ENCODE measurements at places on chromosomes 6 and 20.
A peak's percentile ranks its signal among the peaks of the same experiment; 100 is the strongest.

DNA sequence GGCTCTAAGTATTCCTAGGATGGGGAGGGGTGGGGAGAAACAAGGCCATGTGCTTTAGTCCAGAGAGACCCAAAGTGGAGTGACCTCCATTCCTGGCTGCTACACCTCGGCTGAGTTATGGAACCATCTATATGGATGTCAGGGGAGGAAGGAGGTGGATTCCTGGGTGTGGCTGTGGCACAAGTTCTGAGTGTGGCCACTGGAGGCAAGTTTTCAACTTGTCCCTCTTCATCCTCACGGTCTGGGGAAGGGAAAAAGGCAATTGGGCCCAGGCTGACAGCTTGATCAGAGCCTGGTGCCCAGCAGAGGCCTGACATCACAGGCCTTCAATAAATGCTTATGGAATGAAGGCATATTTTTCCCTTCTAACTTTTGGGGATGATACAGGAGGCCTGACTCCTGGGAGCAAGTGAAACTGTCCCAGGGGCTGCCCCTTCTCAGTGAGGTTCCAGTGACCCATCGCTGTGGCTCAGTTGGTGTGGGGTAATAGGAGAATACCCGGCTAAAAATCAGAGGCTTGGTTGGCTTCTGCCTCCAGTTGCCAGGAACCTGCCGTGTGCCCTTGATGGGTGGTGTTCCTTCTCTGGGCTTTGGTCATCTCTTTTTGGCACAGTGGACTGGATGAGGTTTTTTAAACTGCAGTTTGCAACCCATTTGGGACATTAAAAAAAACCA is 1.8 kb upstream of the ITPR3 start:
- no peak for DNase-seq

GRCh38 chr6:3884007-3884745 is 35.0 kb downstream of the FAM50B start:
- peak; percentile 47 for DNase-seq

DNA sequence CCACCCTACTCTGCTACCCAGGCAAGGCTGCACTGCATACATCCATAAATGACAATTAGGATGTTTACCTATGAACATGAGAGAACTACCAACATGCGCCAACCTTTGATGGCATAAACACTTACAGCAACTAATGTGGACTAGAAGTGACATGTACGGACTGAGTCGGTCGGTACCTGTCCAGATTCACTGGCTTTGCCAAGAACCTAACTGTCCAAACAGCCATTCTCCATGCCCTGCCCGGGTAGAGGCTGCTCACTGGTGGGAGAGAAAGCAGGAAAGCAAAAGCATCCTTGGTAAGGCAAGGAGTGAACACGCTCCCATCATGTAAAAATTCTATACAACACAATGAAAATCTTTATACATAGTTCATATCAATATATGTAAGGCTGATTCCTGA is 30.0 kb downstream of the SYNDIG1 start:
- no peak for DNase-seq

DNA sequence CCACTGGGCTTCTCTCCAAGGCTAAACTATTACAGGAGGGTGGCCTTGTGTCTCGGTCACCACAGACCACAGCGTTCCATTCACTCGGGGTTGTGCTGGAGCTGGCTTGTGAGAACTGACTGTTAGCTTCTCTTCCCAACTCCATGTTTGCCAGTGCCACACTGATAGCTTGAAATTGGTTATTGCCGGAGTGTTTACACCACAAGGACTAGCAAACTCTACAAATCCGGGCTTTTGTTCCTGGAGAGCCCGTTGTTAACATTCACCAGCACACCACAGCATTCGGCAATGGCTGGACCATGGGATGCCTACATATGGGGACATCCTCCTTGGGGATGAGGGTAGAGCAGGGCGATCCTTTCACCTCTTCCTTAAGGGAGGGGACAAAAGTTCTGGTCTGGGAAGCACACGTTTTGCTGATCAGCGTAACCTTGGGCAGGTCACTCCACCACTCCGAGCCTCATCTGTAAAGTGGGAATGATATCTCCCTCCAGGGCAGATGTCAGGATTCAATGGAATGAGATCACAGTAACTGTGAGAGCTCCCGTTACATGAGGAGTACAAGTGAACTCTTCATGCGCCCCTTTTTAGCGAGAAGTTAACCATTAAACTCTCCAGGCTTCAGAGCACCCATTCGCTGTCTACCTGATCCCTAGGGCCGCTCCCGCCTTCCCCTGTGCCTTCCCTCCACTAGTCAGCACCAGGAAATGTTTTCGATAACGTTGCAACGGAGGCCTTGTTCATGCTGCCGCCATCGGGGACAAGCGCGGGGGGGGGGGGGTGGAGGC is 41.7 kb upstream of the TTPAL start:
- DNase-seq = no peak

DNA sequence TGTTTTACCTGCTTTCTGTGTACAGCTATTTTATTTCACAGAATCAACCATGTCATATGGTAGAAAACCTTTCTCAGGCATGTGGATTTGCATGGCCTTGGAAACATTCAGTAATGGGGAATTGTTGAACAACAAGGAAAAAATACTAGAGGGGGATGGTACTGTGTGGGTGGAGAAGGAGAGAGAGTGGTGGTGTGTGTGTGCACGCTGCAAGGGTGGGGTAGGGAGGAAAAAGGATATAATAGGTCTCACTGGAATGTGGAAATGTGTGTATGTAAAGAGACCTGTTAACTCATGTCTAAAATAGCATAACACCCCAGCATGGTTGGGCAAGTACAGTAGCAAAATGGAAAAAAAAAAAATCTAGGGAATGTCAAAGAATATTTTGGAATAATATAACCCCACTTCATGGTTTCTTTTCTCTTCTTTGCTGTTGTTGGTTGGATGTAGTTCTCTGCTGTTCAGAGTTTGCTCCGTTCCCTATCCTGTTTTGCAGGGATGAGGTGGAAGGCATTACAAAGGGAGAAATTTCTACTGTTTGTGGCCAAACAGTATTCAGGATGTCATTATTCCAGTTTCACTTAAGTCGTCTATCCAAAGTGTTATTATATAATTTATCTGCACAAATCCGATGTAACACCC is 93.9 kb upstream of the CITED2 start:
- DNase-seq = no peak

DNA sequence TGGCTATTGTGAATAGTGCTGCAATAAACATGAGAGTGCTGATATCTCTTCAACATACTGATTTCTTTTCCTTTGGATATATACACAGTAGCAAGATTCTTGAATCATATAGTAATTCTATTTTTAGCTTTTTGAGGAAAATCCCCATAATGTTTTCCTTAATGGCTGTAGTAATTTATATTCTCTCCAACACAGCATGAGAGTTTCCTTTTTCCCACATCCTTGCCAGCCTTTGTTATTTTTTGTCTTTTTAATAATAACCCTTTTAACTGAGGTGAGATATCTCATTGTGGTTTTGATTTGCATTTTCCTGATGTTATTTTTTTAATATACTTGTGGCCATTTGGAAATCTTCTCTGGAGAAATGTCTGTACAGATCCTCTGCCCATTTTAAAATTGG is 132.6 kb downstream of the PRL start:
- no peak for DNase-seq

GRCh38 chr6:32970413-32971241 is 2.2 kb downstream of the BRD2 start:
- DNase-seq = peak; percentile 87

GRCh38 chr6:17663226-17663625 is 43.5 kb downstream of the NUP153 start:
- no peak for DNase-seq

GRCh38 chr6:88361298-88361697 is 195.2 kb upstream of the CNR1 start:
- DNase-seq = no peak

DNA sequence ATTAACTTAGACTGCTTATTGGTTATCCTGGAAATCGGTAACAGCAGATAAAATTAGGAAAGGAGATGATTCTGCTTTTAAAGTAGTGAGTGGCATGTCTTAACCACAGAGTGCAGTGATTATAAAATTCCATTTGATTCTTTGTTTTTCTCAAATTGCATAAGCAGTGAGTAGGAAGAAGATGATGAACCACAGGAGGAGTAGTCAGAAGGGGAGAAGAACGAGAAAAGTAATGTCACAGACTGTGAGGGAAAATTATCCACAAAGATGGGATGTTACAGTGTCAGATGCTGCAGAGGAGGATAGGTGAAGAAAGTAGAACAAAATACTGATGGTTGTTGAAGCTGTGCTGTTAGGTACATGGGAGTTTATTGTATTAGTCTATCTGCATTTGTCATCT is 63.0 kb downstream of the ITCH start:
- no peak for DNase-seq

DNA sequence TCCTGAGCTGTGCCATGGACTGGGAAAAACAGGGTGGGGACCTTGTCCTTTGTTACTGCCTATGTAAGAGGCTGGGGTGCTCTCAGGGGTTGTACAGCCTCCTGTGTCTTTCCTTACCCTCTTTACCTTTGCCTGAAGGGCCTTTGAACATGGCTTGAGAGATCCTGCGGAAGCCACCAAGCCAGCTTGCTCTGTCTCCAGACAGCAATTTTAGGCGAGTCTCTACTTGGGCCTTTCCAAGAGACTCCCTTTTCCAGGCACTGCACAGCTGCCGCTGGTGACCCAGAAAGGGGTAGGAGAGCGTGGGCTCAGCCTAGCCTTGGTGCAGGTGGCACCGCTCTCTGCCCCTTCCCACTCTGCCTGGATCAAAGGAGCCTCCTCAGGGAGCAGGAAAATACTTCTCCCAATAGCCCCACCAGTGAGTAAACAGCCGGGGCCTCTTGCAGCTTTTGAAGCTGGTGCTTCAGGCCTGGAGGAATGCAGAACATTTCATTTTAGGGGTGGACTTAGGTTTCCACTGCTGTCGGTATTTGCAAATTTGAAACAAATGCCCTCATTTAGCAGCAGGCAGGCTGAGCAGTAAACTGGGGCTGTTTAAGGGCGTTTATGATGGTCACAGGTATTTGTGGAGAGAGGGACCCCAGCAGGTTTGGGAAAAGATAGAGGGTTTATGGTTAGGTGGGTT is 13.9 kb downstream of the PTK7 start:
- no peak for DNase-seq

DNA sequence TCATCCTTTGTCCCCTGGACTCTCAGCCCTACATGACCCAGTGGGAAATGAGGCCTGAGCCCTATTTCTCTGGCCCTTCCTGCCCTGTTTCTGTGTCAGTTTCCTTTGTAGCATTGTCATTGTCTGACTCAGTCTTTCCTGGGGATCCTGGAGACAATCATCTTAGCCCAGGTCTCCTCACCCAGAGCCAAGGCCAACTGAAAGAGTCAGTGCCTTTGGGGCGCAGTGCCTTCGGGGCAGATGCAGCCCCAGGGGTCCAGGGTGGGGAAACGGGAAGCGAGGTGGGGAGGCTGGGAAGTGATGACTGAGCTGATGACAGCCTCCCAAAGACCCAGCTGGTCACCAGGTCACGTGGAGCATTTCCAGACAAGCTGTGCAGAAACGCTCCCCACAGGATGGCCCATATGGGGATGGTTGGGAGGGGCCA is 93.3 kb upstream of the SULF2 start:
- no peak for DNase-seq

DNA sequence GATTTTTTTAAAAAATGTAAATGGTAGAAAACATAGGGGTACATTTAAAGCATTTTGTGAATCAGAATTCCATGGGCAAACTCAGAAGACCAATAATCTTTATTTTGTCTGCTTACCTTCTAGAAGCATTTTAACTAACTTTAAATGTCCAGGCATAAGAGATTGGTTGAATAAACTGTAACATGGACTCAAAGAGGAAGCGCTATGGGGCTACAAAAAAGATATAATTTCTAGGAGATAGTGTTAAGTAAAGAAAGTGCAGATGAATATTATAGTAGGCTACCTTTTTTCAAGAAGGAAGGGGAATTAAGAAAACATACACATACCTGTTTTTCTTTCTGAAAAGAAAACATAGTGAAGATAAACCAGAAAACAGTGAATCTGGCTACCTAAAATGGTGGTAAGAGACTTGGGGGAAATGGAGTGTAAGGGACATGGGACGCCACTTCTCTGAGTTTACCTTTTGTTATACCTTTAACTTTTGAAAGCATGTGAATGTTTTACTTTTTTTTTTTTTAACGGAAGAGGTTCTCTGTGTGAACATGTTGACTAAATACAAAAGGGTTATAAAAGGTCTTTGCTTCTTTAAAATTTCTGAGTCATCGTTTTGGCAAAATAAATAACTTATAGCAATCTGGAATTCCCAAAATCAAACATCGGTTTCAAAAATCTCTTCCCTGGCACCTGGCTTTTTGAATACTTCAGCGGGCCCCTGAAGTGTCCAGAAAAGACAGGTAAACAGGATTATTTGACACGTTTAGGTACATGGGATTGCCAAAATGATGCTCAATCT is 133.4 kb downstream of the OR2B2 start:
- DNase-seq = no peak

DNA sequence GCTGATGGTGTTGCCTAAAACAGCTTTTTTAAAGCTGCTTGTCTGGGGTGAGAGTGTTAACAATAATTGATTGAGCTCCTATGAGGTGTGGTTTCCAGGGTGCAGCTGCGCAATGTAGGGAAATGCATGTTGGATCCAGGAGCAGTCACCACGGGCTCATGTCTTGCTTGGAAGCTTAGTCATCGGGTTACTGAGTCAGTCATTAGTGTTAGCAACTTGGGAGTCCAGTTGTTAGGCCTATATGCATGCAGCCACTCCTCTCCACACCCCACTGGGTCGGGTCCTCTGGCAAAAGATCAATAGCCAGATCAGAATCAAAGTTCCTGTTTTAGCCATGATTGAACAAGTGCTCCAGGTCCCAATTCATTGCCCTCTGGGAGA is 271.7 kb upstream of the CHD6 start:
- DNase-seq = no peak

GRCh38 chr20:19851861-19852260 is 93.8 kb downstream of the RIN2 start:
- no peak for DNase-seq

DNA sequence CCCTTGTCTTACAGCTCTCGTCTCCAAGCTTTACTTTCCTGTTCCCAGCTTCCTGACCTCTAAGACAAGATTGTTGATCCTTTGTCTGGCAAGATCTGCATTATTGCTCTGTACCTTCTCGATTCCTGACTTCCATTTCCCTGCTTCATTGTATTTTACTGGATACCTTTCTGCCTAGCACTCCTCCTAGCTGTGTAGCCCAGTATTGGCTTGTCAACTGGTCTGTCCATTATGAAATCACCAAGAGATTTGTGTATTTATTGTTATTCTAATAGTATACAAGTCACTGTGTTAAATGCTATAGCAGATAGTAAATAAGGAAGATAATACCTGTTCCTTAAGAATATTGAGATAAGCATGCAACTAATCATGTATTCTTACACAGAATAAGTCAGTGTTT is 305.4 kb downstream of the CDKAL1 start:
- no peak for DNase-seq

DNA sequence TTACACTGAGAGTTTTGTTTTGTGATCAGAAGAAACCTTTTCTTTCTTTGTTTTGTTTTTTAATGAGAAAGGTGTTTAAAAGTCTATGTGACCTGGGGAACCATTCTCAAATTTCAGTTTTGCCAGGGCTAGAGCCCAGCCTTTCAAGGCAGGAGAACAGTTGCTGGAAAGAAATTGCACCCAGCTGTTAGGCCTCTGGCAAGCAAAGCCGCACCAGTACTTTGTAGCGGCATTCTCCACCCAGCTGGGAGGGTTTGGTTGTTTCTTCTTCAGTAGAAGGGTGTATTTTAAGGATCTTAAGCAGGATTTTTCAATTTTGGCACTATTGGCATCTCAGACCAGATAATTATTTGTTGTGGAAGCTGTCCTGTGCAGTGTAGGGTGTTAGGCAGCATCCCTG is 16.6 kb upstream of the MAPK13 start:
- no peak for DNase-seq
